ENCODE measurements at places on chromosomes 4 and X.
A peak's percentile ranks its signal among the peaks of the same experiment; 100 is the strongest.

GRCh38 chr4:26175006-26175786, 145.6 kb upstream of the RBPJ start:
- no peak for DNase-seq

DNA sequence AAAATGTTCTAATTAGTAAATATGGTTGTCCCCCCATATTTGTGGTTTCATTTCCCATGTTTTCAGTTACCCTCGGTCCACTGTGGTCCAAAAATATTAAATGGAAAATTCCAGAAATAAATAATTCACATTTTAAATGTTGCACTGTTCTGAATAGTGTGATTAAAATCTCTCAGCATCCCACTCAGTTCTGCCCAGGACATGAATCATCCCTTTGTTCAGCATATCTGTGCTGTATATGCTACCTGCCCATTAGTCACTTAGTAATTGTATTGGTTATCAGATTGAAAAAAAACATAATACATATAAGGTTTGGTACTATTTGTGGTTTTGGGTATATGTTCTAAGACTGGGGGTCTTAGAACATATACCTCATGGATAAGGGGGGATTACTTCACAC, 55.1 kb upstream of the NXF3 start:
- no peak for DNase-seq

- no peak for DNase-seq
Measured at GRCh38 chr4:118014831-118015230, 19.5 kb upstream of the NDST3 start.

GRCh38 chrX:40395102-40395501, 185.7 kb upstream of the ATP6AP2 start:
- DNase-seq: no peak

GRCh38 chrX:140163371-140164159, 198.2 kb upstream of the CXorf66 start:
- DNase-seq: no peak

DNA sequence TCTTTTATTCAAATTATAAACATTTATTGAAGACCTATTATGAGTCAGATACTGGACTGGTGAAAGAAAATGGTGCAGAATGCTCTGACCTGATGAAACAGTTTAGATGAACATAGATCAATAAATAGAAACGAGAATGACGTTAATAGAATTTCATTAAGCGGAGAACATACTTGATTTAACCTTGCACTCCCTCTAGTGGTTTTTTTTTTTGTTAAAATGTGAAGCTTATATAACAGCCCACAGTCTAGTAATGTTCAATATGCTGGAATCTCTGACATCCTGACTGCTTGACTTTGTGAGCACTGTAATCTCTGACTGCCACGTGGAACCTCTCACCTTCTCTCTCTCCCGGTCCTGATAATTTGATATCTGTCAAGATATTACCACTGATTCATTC, 32.3 kb downstream of the HDAC8 start:
- DNase-seq: peak; percentile 51

DNA sequence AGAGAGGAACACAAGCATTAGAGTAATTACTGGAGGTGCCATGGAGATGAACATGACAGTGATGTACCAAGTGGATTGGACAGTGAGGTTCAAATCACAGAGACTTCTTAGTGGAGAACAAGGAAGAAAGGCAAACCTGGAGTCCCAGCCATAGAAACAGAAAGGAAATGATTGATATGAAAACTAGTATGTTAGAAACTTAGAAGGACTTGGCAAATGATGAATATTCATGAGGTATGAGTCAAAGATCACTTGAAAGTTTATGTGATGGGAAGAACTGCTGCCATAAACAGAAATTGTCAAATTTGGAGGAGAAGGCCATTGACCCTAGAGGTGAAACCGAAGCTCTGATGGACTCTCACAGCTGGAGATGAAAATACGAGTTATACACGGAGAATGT, 88.2 kb downstream of the PHOX2B start:
- DNase-seq: no peak

GRCh38 chrX:11478026-11478425, 184.8 kb downstream of the AMELX start:
- no peak for DNase-seq

- DNase-seq: no peak
Measured at GRCh38 chr4:62670514-62670913, 1470.4 kb downstream of the ADGRL3 start.

DNA sequence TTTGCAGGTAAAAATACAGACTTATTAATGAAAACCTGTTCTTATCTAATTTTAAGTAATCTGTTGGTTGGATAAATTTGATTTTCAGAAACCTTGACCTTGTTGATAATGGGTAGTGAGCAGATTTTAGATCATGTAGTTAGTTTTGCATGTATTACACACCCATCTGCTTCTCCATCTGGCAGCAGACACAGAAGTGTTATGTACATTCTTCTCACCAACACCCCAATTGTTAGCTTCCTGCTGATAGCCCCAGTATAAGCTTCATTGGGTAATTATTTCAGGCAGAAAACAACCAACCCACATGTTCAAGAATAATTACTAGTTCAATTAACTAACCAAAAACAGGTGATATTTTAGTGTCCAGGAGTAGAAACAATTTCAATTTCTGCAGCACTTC, 1740.5 kb upstream of the AGA start:
- DNase-seq: no peak

GRCh38 chrX:131818297-131818936, 204.7 kb upstream of the STK26 start:
- DNase-seq: no peak

- DNase-seq: peak; percentile 83
Measured at GRCh38 chr4:182207830-182208396, 35.3 kb upstream of the TENM3 start.

DNA sequence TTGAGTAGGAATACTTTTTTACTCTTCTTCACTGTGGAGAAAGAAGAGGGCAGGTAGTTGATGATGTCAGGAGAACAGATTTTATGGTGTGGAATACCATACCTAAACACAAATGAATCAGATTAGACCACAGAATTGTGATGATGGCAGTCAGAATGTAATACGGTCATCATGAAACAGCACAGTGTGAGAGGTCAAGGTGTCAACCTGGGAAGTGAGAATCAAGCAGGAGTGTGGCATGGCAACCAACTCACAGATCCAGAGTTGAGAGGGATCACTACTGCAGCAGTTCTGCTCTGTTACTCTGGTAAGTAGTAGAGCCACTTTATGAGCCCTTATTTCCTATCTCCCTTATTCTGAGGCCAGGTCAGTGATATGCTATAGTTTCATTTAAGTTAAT, 27.7 kb downstream of the METTL14 start:
- no peak for DNase-seq

GRCh38 chr4:94390804-94391410, 48.3 kb upstream of the HPGDS start:
- peak; percentile 56 for DNase-seq

GRCh38 chrX:101764538-101764937, 104.9 kb upstream of the ARMCX2 start:
- DNase-seq: no peak

DNA sequence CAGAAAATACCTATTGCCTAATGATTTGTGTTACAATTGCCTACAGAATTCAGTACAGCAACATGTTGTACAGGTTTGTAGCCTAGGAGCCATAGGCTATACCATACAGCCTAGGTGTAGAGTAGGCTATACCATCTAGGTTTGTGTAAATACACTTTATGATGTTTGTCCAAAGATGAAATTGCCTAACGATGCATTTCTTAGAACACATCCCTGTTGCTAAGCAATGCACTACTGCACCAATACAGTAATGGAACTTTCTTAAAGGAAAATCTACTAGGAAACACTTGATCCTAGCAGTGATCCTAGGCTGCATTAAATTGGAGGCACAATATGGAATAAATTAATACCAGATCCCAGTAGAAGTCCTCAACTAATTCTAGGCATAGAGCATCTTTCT, 18.3 kb downstream of the NOA1 start:
- peak; percentile 35 for DNase-seq

GRCh38 chrX:39759526-39760224, 338.1 kb downstream of the BCOR start:
- DNase-seq: peak; percentile 72

DNA sequence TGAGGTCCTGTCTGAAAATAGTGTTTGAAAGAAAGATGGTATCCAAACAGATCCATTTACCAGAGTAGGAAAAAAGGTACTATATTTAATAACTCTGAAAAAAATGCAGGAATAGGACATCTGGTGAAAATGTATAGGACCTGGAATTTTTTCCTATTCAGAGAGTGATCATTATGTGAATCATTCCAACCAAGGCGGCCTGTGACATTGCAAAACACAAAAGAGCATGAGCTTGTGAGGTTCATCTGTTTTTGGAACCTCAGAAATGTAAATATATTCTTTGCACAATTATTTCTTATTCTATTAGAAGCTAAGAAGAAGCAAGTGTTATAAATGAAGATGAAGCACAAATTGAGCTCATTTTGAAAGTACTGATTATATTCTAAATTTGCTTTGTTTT, 2.0 kb downstream of the C4orf51 start:
- peak; percentile 25 for DNase-seq

DNA sequence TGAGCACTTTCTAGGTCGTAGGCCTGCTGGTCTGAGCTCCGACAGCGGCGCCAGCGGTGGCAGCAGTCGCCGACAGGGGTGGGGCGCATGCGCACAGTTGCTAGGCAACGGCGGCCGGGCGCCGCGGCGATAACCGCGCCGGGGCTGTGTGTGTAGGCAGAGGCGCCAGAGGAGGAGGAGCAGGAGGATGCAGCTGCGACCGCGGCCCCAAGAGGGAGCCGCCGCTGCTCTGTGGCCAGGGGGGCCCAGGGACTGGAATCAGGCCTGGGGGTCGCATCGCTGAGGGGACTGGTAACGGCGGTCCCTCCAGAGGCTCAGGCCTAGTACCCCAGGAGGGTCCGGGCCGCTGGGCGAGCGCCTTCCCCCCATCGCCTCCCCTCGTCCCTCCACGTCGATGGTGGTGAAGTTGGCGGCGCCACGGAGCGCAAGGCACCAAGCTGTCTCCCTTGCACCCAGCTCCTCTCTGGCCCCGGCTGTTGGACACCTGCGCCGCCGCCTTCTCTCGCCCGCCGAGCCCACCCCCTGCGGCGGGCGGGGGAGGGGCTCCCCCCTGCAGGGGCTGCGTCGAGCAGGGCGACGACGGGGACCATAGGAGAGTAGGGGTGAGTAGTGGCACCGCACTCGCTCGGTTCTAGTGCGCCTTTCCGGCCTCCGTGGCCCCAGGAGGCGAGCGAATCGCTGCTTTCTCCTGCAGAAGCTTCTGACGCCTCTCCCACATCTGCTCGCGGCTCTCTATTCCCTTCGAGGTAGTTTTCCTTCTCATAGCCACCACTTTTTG, 58.6 kb upstream of the ZC4H2 start:
- DNase-seq: peak; percentile 82

DNA sequence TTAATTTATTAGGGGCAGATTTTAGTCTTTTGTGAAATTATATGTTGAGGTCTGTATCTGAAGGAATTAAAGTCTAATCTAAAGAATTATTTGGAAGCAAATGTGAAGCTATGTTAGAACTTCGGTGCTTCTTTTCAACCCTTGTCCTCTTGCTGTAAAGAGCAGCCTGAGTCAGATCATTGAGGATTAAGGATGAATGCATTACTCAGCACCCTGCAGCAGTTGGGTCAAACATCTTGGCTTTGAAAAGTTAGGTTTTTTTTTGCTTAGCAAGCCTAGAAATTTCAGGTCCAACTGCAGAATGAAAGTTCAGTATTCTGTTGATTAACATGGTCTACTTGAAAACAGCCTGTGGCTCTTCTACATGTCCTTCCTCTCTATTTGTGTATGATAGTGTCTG, 57.6 kb downstream of the SLC4A4 start:
- peak; percentile 73 for DNase-seq

GRCh38 chrX:7545564-7545963, 297.4 kb upstream of the VCX start:
- no peak for DNase-seq

DNA sequence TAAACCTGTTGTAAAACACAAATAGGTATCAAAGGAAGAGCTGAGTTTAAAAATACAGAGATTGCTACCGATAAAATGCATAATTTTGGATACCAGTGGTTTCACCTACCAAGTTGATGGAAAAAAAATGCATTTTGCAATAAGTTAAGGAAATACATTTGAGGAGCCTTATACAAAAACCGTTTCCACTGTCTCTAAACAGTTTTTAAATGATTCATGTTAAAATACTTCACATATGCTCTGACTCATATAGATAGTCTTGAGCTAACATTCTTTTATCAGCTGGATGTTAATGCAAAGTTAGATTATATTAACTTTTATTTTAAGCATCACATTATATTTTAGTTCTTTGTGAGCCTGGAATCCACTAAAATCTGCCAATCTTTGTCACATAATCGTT, 50.6 kb upstream of the ANKRD17 start:
- DNase-seq: peak; percentile 63

DNA sequence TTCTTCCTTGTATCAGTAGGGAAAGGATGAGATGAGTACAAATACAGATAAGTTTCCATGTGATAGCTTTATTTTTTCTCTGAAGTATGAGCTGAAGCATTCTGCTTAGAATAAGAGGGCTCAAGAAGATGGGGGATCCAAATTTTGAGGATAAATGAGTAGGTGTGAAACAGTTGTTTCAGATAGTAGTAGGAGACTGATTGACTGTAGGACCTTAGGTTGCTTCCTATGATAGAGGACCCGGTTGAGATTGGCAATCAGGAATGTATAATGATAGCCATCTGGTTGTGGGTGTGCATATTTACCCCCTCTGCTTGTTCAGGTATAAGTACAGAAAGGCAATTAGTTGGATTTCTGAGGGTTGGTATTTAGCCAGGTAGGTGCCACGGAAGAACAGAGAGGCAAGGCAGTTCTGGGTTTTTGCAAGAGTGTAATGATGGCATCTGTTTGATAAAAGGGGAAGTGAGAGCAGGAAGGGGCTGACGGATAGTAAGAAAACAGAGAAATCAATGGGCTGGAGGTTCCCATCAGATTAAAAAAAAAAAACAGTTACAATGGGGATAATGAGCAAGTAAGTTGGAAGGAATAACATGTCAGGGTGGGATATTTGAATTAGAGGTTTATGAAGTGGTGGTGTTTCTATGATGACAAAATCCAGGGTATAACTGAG, 13.7 kb downstream of the OCRL start:
- no peak for DNase-seq

DNA sequence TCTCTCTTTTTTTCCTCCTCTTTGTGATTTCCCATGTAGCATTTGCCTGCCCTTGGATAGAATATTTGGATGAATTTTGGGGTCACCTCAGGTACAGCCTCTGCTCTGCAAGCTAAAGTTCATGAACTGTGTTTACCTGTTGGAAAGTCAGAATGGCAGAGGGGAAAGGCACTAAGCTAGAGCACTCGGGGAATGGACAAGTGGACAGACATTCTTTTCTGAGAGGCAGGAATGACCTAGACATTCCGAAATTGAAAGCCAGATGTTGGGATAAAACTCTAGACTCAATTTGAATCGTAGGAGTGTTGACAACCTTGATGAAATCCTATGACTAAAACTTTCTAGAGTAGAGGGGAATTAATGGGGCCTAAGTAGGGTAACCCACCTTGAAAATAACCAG, 56.1 kb downstream of the LUZP4 start:
- DNase-seq: peak; percentile 41

GRCh38 chr4:174023641-174024040, 259.8 kb downstream of the FBXO8 start:
- DNase-seq: no peak

DNA sequence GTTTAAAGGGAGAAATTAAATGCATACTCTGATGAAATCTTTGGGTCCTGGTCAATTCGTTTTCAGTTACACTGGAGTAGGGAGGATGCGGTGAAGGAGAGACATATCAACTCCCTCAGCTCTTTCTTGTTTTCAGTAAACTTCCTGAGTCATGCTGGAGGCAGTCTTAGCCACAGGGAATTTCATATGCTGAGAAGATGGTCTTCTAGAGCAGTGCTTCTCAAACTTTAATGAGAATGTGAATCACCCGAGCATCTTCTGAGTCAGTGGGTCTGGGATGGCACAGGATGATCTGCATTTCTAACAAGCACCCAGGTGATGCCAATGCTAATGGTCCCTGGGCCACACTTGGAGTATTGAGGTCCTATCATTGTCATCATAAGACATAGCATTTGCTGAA, 214.5 kb downstream of the KIT start:
- DNase-seq: peak; percentile 22
